ENCODE measurements at places on chromosomes 2 and 18.

DNA sequence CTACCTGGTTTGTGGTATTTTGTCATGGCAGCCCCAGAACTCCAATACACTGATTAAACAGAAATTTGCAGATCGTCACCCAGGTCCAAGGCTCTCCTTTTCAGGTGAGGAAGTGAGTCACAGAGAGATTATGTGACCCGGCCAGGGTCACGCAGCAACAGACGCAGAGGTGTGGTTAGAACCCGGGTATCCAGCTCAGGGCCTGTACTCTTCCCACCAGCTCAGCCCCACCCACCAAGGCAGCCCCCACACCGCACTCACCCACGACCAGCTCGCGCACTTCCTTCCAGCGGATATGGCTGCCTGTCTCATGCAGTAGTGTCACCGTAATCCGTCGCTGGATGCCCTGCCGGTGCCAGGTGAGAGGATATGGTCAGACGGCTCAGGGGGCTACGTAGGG is 48.1 kb downstream of the AQP12A start:
- no peak for DNase-seq

DNA sequence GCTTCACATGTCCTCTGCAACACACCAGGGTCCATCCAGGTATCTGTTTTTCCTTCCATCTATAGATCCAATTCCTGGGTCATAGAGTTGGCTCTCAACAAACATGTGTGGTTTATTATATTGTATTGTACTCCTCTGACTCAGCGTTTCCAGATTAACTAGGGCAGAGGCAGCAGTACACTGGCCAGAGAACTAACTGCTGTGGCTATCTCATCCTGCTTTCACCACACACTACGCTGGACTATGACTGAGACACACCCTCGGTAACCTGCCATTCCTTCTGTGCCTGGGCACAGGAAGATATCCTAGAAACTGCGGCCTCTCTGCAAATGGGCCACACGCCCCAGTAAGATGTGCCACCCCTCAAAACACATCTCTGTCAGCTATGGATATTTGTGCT is 159.8 kb upstream of the STK17B start:
- DNase-seq: no peak

DNA sequence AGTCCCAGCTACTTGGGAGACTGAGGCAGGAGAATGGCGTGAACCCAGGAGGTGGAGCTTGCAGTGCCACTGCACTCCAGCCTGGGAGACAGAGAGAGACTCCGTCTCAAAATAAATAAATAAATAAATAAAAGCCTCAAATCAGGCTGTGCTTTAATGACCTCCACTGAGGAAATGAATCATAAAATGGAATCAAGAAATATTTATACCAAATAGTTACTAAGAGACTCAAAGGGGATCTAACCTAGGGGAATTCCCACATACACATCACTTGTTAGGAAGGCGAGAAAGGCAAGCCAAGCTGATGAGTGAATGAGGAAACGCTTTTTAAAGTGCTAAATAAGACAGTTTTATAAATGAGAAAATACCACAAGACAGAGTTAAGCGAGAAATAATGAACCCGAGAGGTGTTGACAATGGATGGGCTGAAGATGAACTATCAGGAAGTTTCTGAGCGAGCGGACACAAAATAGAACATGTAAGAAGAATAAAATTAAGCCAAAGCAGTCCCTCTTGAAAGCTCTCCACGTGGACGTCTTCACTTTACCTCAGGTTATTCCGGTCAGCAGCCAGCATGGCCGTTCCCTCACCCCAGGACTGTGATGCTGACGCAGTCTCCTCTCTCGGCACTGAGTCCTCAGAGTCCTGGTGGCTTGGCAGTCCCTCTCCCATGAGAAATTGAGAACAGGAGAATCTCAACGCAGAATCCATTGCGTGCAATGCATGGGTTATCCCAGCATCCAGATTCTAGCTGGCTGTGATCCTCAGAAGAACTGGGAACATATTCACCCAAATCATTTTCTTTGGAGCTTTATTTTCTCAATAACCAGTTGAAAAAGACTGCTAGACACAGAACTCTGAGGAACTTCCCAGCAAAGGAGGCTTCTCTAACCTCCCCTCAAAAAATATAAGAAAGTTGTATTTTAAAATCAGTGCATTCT is 22.3 kb downstream of the PXDN start:
- DNase-seq: no peak

GRCh38 chr2:10477443-10478297 is 29.5 kb upstream of the ODC1 start:
- no peak for DNase-seq

GRCh38 chr2:235621736-235622135 is 127.9 kb downstream of the AGAP1 start:
- DNase-seq: no peak

GRCh38 chr2:36698993-36699392 is 2.5 kb downstream of the VIT start:
- no peak for DNase-seq

DNA sequence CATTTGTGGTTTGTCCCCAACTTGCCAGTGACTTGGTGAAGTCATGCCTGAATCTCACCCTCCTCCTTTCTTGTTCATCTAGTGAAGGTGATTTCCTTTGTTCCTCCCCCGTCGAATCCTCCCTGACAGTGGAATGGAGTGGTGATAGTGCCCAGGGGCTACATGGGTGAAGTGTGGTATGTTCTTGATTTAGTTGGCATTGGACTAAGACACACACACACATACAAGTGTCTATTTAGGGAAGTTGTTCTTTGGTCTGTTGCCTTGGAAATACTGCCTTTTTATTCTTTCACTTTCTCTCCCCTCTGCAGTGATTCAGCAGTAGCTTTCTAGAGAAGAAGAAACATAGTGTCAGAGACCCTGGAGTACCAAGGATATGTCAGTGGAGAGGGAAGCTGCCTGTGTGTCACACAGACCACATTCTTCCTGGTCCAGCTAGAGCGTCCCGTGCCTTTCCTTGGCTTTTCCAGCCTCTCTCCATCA is 10.9 kb downstream of the INPP4A start:
- DNase-seq: no peak

DNA sequence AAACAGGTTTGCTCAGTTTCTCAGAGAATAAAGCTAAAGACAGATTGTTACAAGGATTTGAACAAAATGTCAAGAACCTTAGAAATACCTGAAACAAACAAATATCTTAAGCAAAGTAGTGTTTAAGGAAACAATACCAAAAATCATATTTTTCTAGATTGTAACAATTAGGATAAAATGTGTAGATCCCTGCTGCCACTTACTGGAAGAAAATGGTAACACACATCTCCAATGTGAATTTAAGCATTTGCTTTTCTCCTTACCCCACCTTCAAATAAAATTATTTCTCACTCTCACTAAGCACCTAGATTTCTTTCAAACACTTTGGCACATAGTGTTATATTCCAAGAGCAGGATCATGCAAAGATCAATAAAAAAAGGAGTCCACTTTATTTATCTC is 34.9 kb downstream of the SUCLG1 start:
- no peak for DNase-seq

GRCh38 chr18:14031053-14031452 is 101.2 kb downstream of the ZNF519 start:
- no peak for DNase-seq

GRCh38 chr2:143635302-143635701 is 506.1 kb downstream of the ARHGAP15 start:
- no peak for DNase-seq

- no peak for DNase-seq
These were observed 66.0 kb upstream of the CCDC85A start for GRCh38 chr2:56117764-56118163.

DNA sequence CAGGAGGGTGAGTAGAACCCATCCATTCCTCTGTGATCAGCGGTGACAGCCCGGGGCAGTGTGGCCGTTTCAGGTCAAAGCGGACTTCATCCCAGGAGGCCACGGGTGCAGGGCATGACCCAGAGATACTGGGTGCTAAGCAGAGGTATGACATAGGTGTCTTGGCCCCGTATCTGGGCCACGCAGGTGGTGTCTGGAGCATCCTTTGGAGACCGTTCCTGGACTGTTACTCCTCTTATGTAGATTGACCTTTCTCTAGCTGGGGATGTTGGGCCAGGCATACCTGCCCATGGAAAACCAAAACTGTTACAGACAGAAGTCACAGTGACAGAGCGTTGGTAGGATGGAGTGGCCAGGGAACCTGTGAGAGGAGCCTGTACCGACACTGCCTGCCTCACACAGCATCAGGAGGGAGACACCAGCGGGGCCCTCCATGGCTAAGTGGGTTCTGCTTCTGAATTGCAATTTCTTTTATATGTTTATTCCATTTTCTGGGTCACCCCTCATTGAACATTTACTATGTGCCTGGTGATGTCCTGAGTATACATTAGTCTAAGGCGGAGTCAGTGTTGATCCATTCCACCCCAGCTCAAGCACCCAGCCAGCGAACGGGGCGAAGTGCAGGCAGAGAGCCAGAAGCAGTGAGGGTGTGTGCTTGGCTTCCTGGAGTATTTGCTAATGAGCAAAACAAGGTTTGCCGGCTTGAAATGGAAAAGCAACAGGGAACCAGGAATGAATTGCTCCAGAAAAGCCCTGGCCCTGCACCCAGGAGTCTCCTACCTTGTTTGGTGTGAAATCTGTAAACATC is 141.7 kb downstream of the SH3RF3 start:
- no peak for DNase-seq

GRCh38 chr2:225920621-225921220 is 521.2 kb downstream of the NYAP2 start:
- no peak for DNase-seq

- no peak for DNase-seq
These were observed 327.1 kb upstream of the CDH2 start for GRCh38 chr18:28504066-28504465.

- DNase-seq: no peak
These were observed 96.9 kb downstream of the TGOLN2 start for GRCh38 chr2:85230679-85231467.

GRCh38 chr2:66478731-66479316 is 43.9 kb downstream of the MEIS1 start:
- DNase-seq: no peak

- no peak for DNase-seq
These were observed 27.2 kb upstream of the MFSD6 start for GRCh38 chr2:190380962-190381412.

GRCh38 chr2:45993476-45993991 is 303.7 kb upstream of the EPAS1 start:
- no peak for DNase-seq

DNA sequence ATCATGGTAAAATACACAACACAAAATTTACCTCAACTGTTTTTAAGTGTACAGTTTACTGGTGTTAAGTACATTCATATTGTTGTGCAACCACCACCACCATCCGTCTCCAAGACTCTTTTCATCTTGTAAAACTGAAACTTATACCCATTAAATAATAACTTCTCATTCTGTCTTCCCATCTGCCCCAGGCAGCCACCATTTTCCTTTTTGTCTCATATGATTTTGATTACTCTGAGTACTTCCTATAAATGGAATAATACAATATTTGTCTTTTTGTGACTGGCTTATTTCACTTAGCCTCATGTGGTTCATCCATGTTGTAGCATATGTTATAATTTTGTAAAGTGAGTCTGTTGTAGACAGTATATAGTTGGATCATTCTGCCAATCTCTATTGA is 82.7 kb downstream of the ALMS1 start:
- no peak for DNase-seq

DNA sequence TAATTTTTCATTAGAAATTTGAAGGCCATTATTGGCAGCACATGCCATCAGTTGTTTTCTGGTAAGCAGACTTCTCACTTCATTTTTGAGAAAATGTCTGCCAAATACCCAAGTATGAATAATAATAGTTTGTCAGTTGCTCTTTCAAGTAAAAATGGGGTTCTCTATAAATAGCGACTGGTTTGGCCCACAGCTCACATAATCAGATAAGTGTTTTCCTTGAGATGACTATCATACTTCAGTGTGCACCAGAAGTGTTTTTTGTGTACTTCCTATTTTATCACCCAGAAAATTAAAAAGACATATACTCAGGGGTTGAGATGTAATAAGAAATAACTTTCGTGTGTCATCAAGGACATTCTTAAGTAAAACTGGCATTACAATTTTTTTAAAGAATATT is 147.1 kb downstream of the PHLPP1 start:
- no peak for DNase-seq

DNA sequence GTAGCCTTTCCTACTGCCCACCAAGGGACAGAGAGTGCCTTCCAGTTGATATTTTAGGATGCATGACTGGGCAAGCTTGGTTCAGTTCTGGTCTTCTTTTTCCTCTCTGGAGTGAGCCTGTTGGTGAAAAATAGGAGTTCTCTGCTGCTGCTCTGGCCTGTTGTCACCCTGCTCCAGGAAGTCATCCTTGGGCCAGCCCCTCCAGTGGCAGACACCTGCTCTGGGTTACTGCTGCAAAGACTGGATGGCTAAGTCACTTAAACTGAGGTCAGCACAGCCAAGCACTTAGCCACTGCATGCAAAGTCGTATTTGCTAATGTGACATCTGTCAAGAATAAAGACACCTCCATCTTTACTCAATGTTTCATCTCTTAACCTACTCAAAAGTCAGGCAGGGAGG is 219.6 kb upstream of the ID2 start:
- no peak for DNase-seq

- no peak for DNase-seq
These were observed 61.7 kb downstream of the ACKR3 start for GRCh38 chr2:236631281-236631855.

DNA sequence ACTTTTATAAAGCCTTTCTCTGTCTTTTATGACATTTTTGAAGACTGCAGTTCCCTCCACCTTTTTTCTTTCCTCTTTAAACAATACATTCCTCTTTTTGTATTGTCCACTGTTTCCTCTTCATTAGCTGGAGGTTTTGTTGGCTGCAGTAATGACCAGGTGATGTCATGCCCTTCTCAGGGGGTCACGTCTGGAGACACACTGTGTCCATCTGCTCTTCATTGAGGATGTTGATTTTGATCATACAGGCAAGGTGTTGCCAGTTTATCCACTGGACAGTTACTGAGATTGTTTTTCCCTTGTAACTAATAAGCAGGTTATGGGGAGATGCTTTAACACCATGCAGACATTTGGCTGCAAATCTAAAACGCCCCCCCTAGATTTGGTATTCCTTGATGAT is 19.8 kb downstream of the ZNF407 start:
- no peak for DNase-seq

- DNase-seq: no peak
These were observed 5.4 kb upstream of the BOD1L2 start for GRCh38 chr18:57141208-57142129.

DNA sequence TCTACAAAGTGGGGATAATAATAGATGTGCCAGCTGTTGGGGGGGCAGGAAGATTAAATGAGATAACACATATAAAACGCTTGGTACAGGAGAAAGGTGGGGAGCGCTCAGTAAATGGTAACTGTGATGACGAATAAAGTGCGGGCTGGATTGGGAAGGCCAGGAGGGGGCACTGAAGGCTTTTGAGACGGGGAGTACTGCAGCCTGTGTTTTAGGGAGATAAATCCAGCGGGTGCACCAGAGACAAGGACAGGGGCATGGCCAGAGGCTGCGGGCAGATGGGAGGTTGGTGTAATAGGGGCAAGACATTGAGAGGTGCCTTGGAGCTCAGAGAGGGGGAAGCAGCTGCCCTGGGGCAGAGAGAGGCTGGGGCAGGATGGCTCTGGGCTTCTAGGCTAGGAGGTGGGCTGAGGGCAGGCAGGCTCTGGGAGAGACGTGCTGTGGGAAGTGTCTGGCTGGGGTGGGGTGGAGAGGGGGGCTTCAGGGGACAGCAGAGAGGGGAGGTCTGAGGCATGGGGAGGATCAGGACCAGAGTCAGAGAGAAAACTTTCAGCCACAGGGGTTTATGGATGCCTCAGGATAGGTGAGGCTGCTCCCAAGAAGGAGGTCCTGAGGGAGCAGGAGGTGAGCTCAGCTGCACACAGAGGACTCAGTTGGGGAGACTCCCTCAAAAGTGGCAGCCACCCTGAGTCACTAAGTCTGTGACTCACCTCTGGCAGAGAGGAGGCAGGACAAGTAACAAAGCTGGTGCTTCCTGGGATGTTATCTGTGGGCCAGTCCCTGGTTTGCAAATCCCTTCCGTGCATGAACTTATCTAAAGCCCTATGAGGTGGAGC is 18.8 kb downstream of the TEX44 start:
- DNase-seq: no peak

Data from mesothelial cell of epicardium (in vitro differentiated cells).